ENCODE measurements at places on chromosomes 11 and 22.

DNA sequence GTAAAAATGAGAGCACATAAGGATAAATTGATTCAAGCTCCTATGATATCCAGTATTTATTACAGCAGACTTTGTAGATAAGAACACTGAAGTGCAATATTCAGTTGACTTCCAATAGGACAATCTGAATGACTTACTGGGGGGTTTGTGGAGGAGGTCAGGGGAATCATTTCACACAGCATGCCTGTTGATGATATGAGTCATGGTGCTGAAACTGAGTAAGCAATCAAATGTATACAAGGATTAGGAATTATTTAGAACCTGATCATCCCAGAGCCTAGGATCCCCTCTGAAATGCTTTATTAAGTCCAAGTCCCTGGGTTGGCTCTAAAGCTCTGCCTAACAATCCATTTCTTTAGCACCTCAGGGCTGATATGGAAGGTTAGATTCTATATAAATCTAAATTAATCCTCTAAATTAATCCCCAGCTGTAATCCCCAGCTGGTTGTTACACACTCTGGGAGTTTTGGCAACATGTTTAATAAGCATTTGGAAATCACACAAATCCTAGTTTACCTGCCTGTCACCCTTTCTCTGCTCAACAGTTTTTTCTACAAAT, 326.4 kb downstream of the GUCY1A2 start:
- DNase-seq, result no peak

- no peak for DNase-seq
Measured at GRCh38 chr11:118744046-118744445, 46.9 kb downstream of the DDX6 start.

DNA sequence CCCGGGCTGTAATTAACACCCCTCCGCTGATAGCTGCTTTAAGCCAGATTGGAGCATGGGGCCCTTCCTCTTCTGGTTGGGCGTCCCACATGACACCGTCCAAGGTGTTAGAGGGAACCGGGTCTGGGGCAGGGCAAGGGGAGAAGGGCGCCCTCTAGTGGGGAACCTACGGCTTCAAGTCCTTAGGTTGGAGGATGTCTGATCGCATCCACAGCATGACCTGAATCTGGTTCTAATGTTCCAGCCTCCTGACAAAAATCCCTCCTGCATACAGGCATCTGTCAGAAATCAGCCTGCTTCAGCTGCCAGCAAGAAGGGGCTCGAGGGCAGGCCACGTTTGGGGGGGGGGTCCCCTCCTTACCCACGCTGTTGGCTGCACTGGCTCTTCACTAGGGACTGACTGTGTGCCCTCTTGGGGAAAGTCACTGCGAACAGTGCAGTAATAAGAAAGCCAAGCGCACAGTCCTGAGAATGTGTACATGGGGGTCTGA, 94.2 kb upstream of the TBCEL start:
- DNase-seq, result peak; percentile 34

DNA sequence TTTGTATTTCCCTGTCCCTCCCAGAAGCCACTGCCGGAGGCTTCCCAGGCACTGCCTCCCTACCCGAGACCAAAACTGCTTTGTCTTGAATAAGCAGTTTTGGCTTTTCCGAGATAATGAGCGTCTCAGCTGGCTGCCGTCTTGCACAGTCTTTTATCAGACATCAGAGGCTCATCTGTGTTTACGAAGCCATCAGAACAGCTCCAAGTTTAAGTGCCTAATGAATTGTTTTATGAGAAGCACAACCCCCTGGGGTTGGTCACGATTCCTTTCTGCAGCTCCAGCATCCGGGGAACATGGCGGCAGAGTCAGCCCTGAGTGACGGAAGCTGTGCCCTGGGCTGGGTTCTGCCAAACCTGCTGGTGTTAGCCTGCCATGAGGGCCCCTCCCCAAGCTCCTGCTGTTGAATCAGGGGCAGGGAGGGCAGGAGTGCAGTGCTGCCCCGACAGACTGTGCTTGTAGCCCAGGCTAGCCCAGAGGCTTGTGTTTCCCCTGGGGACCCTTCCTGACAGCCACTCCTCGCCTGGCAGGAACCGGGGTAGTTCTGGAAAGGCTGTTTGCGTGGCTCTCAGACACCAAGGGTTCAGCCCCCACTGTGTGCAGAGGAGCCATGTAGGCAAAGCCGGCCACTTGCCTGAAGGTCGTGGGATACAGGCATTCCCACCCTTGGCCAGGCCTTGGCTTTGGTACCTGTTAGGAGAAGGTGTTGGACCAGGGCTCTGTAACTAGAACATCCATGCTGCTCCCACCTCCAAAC, 96.1 kb downstream of the MORC2 start:
- DNase-seq, result no peak

DNA sequence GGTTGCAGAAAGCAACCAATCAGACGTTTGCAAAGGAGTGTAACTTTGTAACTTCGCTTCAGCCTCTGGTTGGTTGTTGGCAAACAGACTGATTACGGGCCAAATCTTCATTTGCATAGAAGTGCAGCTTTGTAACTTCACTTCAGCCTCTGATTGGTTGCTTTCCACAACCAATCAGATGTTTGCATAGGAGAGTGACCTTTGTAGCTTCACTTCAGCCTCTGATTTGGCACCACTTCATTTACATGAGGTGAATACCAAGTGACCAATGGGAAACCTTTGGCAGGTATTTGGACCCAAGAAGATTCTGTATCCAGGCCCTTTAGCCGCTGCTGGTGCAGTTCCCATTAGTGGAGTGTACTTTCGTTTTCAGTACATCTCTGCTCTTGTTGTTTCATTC, 16.0 kb downstream of the USP47 start:
- no peak for DNase-seq

GRCh38 chr11:11553573-11553972, 68.2 kb downstream of the GALNT18 start:
- DNase-seq, result no peak

GRCh38 chr22:29691636-29692326, 28.0 kb upstream of the CABP7 start:
- DNase-seq, result no peak

- no peak for DNase-seq
Measured at GRCh38 chr11:93957397-93957952, 63.7 kb upstream of the HEPHL1 start.

DNA sequence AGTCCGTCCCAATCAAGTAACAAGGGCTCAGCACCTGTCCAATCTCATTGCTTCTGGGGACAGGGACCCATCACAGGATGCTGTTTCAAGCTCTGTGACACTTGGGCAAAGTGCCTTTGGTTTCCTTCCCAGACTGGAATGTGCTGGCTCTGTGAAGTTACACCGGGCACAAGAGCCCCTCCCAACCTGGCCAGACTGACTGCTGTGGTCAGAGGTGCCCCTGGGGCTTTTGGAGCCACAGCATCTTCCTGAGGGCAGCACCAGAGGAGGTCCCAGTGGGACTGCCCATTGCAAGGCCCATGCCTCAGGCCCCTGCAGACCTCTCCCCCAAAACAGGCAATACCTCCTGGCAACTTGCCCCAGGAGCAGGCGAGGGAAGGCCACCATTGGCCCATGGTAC, 155.2 kb upstream of the GRK3 start:
- DNase-seq, result no peak

DNA sequence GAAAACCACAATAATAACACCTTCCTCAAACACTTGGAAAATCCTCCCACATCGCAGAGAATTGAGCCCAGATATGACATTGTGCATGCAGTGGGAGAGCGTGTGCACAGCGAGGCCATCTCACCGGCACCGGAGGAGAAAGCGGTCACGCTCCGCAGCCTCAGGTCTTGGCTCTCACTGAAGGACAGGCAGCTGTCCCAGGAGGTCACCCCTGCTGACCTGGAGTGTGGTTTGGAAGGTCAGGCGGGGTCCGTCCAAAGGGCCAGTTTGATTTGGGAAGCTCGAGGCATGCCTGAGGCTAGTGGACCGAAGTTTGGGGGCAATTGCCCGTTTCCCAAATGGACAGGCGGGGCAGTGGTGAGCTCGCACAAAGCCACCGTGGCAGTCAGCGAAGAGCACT, 86.7 kb downstream of the KIAA1671 start:
- no peak for DNase-seq

GRCh38 chr11:94801866-94802460, 33.8 kb downstream of the AMOTL1 start:
- DNase-seq, result no peak

GRCh38 chr11:5284637-5285036, 14.9 kb upstream of the HBE1 start:
- no peak for DNase-seq

DNA sequence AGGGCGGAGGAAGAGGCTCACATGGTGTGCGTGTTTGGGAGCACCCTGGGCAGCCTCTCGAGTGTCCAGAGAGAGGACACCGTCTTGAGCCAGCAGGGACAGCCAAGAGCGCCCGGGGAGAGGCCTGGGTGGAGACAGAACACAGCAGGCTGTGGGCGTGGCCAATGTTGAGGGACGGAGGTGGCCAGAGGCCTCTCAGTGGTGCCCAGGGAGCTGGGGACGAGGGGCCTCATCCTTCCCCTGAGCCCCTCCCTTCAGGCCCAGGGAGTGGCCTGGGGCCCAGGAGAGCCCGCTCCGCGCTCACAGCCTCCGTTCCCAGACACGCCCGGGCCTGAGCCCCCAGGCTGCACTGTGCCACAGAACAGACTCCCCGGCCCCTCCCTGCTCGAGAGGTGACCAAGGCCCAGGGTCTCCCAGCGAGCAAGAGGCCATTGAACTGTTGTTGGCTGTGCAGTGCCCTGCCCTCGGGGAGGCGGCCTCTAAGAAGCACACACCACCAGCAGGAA, 48.4 kb downstream of the CDKN1C start:
- no peak for DNase-seq

GRCh38 chr11:61345170-61345610, 12.2 kb downstream of the TKFC start:
- DNase-seq, result no peak

GRCh38 chr11:130407978-130408377, 20.4 kb downstream of the ADAMTS8 start:
- DNase-seq, result peak; percentile 95

DNA sequence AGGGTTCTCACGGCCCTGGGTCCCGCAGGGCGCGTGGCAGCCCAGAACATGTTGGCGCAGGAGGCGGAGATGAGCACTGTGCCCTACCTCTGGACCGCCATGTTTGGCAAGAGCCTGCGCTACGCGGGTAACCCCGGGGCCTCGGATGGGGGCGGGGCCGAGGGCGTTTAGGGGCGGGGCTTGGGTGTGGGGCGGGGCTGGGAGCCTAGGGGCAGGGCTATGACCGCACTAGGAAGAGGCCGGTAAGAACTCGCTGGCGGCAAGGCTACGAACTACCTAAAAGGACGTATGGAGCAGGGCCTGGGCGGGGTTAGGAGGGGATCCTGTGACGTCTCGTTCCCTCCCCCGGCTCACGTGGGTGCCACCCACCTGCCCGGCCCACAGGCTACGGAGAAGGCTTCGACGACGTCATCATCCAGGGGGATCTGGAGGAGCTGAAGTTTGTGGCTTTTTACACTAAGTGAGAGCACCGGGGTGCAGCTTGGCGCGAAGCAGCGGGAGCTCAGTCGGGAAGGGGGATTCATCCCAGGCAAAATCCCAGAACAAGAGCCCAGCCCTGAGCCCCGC, 2.8 kb upstream of the LZTR1 start:
- DNase-seq, result no peak

DNA sequence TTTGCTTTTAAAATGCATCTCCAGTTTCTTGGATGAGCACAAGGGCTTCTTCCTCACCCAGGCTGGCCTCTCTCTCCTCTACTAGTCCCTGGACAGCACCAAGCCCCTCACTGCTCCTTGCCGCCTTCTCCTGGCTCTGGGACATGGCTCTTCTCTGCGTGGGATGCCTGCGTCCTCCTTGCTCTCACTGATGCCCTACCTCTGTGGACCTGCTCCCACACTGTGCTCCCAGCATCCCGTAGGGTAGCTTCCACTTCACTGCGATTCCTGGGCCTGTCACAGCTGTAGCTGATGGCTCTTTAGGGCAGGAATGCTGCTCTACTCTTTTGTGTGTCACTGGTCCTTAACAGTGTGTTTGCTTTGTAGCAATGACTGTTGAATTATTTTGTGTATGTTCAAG, 136.3 kb downstream of the SNX19 start:
- no peak for DNase-seq

GRCh38 chr11:85822814-85823213, 11.9 kb upstream of the SYTL2 start:
- peak; percentile 32 for DNase-seq

DNA sequence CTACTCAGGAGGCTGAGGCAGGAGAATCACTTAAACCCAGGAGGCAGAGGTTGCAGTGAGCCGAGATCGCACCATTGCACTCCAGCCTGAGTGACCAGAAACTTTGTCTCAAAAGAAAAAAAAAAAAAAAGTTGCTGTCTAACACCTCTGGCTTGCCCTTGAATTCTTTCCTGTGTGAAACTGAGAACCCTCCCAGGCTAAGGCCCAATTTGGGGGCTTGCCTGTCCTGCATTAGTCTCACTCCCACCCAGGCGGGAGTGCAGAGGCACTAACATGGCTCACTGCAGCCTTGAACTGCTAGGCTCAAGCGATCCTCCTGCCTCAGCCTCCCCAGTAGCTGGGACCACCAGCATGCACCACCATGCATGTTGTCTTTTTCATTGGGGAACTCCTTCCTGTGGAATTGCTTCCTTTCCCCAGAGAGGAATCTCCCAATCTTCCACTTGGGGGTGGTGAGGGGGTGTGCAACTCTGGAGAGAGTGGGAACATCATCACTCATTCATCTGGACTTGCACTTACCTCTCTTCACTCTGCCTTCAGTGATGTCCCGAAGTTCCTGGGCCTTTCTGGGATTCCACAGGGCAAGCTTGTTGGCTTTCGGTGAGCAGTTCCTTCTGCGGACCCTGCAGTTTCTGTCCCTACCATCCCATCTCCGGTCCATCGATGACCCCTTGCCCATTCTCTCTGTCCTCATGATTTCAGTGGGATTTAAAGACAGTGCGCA, 62.1 kb upstream of the CREB3L1 start:
- DNase-seq, result no peak

GRCh38 chr22:27443306-27443705, 358.2 kb downstream of the MN1 start:
- DNase-seq, result no peak

DNA sequence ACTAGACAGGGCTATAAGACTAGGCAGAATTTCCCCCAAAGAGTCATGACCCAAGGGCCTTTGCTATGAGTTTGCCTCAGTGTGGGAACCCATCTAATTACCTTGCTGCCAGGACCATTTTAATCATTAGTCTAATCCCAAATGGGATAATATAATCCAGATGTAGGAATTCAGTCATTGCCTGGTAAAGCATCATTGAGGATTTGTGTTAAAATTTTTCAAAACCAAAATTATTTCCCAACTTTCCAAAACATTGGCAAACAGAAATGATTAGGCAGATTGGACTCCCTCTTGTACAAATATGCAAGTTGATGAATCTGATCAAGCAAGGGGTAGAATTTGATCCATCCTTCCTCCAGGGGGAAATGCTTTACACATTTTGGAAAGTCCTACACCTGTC, 16.2 kb upstream of the MMP13 start:
- DNase-seq, result no peak

DNA sequence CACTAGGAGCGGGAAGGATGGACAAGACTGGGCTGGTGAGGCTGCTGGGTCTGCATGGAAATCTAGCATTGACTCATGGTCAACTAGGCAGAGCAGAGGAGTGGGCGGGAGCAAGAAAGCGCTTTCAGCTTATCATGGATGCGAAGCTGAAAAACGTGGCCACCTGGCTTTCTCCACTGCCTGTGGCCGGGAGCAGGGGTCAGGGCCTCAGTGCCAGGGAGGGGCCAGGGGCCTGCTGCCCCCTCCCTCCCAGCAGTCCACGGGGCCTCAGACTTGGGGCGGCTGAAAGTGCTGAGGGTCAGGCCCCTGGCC, 45.5 kb downstream of the ALX4 start:
- no peak for DNase-seq

GRCh38 chr11:1202776-1203504, 19.9 kb upstream of the MUC5B start:
- DNase-seq, result peak; percentile 52

Measured in MG63 (cell line).